ENCODE measurements at places on chromosomes 16 and 17.

- peak; percentile 45 for DNase-seq
Measured at GRCh38 chr17:42405963-42406495, 17.0 kb downstream of the CAVIN1 start.

- no peak for DNase-seq
Measured at GRCh38 chr16:25065899-25066298, 45.6 kb upstream of the LCMT1 start.

DNA sequence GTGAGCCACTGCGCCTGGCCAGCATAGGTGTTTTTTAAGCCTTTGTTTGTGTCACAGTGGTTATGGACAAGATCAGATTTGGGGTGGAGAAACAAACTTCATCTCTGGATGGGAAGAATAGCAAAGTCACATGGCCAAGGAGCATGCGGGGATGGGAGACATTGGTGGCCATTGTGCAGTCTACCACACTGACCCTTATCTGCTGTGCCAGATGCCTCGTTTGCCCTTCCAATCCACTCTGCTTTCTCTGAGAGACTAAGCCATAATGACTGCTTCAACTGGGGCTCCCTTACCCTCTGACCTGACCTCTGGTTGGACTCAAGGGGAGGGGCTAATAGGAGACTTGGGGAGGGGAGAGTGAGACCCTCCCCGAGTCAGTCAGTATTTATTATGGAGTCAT, 166.8 kb downstream of the PRKCB start:
- DNase-seq: no peak

- DNase-seq: no peak
Measured at GRCh38 chr17:79322211-79323123, 247.8 kb downstream of the ENGASE start.

DNA sequence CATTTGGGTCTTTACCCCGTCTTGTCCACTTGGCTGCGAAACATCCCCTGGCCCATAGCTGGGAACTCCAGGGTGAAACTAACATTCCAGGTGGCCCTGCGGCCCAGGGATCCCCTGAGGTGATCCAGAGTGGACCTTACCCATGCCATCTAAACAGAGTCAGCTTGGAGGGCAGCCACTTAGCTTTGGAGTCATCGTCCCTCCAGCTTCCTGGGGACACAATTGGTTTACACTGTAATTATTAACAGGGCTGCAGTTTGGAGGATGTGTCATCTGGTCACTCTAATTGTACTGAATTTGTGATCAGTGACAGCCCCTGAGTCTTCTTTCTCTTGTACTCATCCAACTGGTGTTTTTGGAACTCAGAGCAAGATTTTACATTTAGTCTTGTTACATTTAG, 149.9 kb downstream of the ENGASE start:
- DNase-seq: no peak

- DNase-seq: no peak
Measured at GRCh38 chr17:73799781-73800627, 155.8 kb upstream of the SDK2 start.

GRCh38 chr17:76888661-76889060, 20.5 kb downstream of the MGAT5B start:
- DNase-seq: no peak
